AG10803 (cell line): ENCODE measurements at places on chromosomes 7 and 10.

GRCh38 chr7:131522325-131522930 lies 34.0 kb downstream of the PODXL start:
- peak; percentile 40 for DNase-seq

- DNase-seq, result no peak
Observed at GRCh38 chr7:27351786-27352185, 109.2 kb downstream of the EVX1 start.

GRCh38 chr10:89789188-89789877 lies 87.9 kb downstream of the KIF20B start:
- DNase-seq, result no peak

GRCh38 chr7:20019757-20020432 lies 197.3 kb downstream of the MACC1 start:
- no peak for DNase-seq

DNA sequence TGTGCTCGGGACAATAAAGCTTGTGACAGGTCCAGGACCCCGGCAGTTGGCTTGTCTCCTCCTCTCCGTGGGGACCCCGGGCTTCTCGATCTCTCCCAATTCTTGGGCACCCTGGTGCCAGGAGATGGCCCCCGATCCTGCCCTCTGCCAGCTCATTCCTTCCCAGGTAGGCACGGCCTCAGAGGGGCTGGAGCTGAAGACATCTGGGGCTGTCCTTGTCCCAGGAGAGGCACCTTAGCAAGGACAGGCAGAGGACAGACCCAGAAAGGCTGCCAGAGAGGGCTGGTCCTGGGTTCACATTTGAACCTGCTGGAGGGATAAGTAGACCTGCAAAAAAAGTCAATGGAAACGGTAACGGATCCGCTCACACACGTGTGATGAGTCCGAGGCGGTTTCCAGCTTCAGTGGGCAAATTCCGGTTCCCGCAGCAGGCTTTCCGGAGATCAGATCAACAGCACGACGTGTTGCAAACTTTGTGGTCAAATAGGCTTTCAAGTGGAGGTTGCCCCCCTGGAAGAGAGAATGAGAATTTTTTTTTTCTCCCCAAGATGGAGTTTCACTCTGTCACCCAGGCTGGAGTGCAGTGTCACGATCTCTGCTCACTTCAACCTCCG lies 47.7 kb upstream of the GTF2IRD1 start:
- no peak for DNase-seq

- no peak for DNase-seq
Observed at GRCh38 chr10:91741356-91741755, 56.9 kb upstream of the TNKS2 start.

DNA sequence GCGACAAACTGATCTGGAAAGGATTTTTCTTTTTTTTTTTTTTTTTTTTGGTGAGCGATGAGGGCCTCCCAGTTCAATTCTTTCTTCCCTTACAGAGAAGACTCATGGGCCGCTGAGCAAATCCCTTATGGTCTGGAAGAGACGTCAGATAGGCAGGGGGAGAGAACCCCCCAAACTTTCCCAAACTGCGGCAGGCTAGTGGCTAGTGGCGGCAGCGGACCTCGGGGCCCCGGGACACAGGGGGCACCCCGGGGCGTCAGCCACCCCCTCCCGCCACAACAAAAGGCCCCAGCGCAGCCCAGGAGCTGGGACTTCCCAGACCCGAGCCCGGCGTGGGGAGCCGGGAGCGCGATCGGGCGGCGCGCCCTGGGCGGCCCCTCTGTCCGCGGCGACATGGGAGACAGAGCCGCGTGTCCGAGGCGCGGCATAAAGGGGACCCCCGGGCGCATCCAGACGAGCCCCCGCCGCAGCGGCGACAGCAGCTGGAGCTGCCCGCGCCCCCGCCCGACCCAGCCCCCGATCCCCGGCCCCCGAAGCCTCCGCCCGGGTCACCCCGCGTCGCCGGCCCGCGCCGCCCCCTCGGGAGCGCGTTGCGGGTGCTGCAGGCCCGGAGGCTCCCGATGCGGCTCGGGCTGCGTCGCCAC lies 755 bp downstream of the FAM171A1 start:
- peak; percentile 23 for DNase-seq

DNA sequence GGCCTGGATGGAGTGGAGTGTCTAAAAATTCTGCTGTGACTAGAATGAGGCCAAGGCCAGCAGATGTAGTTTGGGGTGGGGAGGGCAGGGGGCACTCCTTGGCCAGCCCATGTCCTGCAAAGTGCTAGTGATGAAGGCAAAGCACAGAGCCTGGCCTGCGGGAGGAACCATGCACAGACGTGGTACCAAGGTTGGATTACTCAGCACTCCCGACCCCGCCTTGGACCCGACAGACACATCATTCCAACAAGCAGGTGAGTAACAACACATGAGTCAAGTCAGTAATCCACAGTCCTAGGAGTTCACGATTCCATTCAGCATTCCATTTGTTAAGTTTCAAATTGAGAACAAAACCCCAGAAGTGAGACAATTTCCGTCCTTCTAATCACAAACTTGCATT lies 317.3 kb downstream of the TCERG1L start:
- DNase-seq, result no peak

GRCh38 chr10:1872151-1872726 lies 134.9 kb upstream of the ADARB2 start:
- DNase-seq, result no peak

GRCh38 chr10:126062131-126063032 lies 166.0 kb downstream of the FANK1 start:
- DNase-seq, result peak; percentile 98

GRCh38 chr10:103807996-103808395 lies 47.4 kb downstream of the SH3PXD2A start:
- no peak for DNase-seq

DNA sequence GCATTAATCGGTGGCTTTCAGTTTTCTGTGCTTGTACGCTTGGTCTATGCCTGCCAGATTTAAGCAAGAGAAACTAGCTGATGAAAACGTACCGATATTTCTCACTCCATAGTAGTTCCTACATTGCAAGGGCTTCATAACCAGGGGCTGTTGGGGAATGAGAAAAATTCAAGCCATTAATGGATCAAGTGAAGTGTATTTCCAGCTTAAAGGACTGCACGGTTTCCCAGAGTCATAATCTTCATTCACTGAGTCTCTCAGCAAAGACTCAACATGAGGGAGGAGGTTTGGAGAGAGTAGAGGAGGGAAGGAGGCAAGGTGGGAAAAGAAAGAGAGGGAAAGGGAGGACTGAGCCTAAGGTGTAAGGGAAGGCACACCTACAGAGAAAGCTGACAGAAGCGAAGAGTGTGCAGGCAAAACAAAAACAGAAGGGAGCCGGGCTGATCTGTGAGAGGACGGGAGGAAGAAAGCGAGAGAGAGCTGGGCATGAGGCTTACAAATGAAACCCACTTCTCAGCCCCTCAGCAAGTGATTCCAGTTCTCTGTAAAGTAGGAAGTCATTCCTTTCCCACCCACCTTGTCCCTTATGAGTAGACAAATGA lies 625 bp downstream of the GIMAP2 start:
- no peak for DNase-seq

DNA sequence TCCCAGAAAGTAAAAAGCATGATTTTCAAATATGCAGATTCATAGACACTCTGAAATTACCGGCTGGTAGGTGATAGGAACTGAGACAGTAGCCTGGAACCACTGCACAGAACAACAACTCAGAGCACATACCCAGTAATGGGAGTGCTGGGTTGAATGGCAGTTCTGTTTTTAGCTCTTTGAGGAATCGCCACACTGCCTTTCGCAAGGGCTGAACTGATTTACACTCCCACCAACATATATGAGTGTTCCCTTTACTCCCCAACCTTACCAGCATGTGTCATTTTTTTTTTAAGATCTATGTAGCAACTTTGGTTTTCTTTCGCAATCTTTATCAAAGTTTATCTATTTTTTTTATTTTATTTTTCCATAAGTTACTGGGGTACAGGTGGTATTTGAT lies 358.8 kb downstream of the CALN1 start:
- no peak for DNase-seq

DNA sequence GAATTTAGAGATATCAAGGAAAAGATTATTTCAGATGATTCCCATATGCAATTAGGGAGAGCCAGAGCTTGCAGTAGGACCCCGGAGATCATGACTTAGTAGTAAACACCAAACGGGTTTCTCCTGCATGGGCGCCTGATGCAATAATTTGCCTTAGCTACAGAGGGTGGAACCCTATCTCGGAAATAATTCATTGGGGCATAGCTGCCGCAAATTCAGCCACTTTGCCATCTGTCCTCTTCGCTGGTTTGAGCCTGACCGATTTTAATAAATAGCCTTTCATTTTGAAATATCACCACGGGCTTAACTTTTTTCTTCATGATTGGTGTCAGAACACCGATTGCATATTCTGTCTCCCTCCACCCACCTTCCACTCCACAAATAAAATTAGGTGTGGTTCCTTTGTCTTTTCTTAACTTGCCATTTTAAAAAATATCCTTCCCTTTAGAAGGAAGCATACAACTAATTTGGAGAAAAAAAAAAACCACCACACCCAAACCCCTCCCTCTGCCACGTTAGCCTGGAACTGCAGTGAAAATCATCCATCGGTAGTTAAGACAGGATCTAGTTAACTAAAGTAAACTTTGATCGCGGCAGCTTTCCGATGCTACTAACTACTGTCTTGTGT lies 1.4 kb downstream of the GARS1 start:
- DNase-seq, result peak; percentile 65

DNA sequence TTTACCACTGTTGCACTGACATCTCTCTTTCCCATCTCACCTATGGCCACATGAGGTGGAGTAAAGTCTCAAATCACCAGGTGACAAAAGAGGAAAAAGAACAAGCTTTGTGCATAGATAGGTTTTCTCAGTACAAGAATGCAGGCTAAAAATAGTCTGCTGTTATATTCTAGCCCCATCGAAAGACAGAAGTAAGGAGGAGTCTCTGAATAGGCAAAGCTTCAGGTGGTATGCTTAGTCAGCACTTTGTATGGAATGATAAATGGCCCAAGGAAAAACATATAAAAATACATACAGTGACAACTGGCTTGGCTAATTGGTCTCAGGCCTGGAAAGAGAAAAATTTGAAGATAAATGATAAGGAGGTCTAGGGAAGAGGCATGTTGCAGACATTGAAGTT lies 39.6 kb upstream of the KCND2 start:
- no peak for DNase-seq

- DNase-seq, result no peak
Observed at GRCh38 chr10:75468612-75469005, 37.2 kb downstream of the LRMDA start.

DNA sequence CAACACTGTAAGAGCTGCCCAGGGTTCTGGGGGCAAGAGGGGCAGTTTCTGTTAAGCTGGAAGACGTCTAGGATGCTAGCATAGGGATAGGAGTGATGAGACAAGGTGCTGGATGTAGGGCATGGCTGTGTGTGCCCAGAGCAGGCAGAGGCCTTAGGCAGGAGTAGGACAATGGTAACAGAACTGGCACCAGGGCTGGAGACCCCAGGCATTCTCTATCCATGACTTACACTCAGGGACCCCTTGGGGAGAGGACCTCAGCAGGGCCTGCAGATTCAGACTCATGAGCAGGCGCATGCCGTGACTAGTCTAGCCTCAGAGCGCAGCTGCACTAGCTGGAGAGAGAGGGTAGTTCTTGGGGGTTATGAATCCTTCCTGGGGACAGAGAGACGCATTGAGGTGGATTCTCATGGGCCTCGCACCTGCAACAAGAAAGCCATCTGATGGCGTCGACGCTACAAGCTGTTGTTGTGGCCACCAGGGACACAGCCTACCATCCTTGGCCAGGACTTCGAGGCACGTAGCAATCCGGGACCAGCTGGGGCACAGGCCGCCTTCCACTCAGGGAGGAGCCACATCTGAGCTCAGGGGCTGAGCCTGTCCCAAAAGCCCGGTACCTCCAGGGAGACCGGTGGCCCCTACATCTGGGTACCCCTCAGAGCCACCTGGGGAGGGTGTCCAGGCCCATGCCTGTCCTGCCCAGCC lies 474.1 kb downstream of the PTPRN2 start:
- DNase-seq, result no peak

- no peak for DNase-seq
Observed at GRCh38 chr7:6279341-6279740, 6.9 kb upstream of the CYTH3 start.

DNA sequence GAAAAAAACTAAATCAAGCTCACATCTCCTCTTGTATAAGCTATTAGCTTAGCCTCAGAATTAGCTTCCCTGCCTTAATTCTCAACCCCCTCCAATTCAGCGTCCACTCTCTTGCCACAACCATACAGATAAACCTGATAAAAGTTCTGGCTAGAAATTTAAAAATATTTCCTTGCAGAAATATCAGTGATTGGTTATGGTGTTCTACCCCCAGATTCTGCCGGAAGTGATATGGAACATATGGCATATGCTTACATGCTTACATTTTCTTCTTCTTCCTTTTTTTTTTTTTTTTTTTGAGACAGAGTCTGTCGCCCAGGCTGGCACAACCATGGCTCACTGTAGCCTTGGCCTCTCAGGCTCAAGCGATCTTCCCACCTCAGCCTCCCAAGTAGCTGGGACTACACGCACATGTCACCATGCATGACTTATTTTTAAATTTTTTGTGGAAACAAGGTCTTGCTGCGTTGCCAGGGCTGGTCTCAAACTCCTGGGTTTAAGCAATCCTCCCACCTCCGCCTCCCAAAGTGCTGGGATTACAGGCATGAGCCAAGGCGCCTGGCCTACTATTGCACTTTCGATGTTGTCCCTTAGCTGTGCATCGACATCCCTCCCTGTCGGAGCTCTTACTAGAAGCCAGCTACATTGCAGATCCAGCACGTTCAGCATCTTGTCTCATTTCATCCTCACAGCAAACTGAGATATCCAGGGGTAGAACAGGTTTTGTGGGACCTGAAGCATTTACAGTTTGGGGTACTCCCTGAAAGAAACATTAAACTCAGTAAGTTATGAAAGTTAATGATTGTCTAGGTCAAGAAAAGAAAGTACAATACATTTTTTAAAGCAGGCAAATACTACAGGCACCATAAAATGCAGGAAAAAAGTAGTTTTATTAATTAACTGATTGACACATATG lies 205.6 kb upstream of the TCF7L2 start:
- no peak for DNase-seq

DNA sequence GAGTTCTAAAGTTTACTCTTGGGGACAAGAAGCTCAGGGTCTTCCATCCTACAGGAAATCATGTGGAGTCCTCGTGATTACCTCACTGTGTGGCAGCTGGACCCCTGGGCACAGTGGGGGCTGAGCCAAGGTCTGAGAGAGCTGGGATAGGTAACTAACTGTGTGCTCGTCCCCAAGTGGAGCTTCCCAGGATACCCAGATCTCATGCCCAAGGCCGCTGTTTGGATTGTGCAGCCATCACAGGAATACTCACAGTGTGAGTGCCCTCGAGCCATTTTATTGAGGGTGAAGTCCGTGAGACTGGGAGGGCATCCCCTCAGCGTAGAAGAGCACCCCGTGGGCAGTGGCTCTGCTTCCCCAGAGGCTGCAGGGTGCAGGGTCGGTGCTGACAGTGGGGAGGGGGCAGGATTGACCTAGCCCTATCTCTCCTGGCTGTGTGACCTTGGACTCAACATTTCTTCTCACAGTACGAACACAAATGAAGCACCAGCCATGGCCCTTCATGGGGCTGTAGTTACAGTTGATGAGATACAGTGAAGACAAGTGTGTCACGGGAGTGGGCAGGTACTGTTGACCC lies 69.6 kb upstream of the LEP start:
- no peak for DNase-seq
